Activated CD8-positive, alpha-beta memory T cell treated with anti-CD3 and anti-CD28 coated beads for 1 hour (primary cell): ENCODE measurements at places on chromosomes 6 and 20.
A peak's percentile ranks its signal among the peaks of the same experiment; 100 is the strongest.

DNA sequence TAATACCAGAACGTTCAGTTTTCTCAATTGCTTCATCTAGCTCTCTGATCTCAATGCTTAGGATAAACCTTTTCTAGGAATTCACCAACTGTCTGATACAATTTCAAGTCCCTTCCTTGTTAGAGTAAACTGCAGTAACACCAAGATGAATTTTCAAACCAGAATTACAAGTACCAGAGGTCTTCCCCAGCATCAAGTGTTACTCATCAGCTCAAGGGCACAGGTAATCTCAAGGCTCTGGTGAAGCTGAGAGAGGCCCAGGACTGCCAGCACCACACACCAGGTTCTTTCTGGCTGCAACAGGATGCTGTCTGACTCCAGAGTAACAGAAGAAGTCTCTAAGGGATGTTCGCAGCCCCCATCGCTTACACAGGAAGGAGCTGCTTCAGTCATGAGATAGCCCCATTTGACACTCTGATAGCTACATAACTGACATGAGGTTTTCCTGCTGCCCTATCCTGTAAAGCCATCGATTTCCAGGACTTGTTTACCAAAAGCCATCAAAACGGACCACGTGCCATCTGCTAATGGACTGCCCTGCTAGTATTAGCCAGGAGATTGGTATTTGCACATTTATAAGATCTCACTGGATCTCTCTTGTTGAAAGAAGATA, 549.4 kb downstream of the UTRN start:
- DNase-seq: no peak

GRCh38 chr6:41718828-41719227, 16.6 kb downstream of the TFEB start:
- no peak for DNase-seq

GRCh38 chr20:25058847-25059810, 1.2 kb upstream of the ACSS1 start:
- DNase-seq: no peak

- DNase-seq: no peak
Observed at GRCh38 chr6:51502996-51503395, 584.4 kb downstream of the PKHD1 start.

- no peak for DNase-seq
Observed at GRCh38 chr6:158334534-158334933, 22.3 kb downstream of the TULP4 start.

- DNase-seq: no peak
Observed at GRCh38 chr6:158417760-158418098, 105.5 kb downstream of the TULP4 start.

GRCh38 chr20:2751878-2752566, 48.4 kb downstream of the CPXM1 start:
- DNase-seq: peak; percentile 41

DNA sequence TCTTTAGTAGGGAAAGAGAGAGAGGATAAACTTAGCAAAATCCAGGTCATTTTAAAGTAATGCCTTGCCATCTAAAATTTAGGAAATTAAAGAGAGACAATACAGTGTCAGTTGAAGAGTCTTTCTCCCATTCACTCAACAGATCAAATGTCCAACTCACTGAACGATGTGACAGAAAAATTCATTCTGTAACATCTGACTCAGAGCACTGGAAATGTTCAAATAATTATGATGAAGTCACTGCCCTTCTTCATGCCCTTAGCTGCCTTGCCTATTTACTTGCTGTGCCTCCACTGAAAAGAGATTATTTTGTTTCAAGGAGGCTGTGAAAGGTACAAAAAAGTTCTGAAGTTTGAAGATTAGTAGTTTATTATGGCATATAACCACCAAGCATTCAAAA, 434.8 kb downstream of the ADGRB3 start:
- DNase-seq: no peak
